ENCODE measurements at places on chromosomes 3 and 15.

- DNase-seq: no peak
Observed at GRCh38 chr3:141065841-141066805, 15.0 kb downstream of the SPSB4 start.

- no peak for DNase-seq
Observed at GRCh38 chr3:150248116-150248887, 159.8 kb upstream of the TSC22D2 start.

GRCh38 chr3:12670365-12671119 lies 6.6 kb upstream of the RAF1 start:
- DNase-seq: no peak

DNA sequence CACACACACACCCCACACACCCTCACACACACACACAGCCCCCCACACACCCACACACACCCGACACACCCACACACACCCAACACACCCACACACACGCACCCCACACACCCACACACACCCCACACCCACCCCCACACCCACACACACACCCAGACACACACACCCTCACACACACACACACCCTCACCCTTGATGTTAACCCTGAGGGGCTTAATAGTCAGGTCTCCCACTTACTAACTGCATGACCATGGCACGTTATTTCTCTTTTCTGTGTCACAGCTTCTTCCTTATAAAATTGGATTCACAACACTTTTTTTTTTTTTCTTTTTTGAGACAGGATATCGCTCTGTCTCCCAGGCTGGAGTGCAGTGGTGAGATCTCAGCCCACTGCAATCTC lies 2.8 kb downstream of the GRM2 start:
- no peak for DNase-seq

DNA sequence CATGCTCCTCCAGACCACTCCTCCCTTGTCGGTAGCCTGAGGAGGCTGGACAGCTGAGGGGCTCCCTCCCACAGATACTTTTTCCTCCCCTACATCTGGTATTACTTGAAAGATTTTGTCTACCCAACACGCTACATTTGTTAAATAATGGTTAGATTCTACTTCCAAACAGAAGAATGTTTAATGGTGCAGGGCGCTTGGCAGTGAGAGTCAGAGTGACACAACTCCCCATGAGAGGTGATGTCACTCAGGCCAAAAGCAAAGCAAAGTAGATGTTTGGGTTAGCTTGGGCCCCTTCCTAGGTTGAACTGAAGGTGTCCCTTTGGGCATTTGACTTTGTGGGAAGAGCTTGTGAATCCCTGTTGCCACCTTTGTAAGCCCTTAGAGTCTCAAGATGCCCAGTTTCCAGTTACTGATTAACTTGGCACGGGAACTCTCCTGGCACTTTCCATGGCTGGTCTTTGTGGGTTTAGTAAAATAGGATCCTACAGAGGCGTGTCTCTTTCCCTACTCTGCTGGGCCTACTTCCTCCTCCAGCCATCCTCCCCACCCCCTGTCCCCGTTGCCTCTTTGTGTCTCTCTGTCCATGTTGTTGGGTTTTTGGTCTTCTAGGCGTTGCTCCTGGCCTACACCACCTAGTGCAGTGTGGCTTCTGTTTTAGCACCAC lies 5.6 kb downstream of the LIMD1 start:
- no peak for DNase-seq

GRCh38 chr15:65209701-65210643 lies 1.3 kb downstream of the CILP start:
- DNase-seq: no peak
